ENCODE measurements at places on chromosomes 13 and 19.

- DNase-seq, result no peak
Observed at GRCh38 chr13:105763851-105764250, 771.6 kb downstream of the EFNB2 start.

GRCh38 chr13:38213314-38213713 lies 136.3 kb upstream of the UFM1 start:
- no peak for DNase-seq

GRCh38 chr13:48559638-48560320 lies 26.9 kb upstream of the RCBTB2 start:
- DNase-seq, result no peak

DNA sequence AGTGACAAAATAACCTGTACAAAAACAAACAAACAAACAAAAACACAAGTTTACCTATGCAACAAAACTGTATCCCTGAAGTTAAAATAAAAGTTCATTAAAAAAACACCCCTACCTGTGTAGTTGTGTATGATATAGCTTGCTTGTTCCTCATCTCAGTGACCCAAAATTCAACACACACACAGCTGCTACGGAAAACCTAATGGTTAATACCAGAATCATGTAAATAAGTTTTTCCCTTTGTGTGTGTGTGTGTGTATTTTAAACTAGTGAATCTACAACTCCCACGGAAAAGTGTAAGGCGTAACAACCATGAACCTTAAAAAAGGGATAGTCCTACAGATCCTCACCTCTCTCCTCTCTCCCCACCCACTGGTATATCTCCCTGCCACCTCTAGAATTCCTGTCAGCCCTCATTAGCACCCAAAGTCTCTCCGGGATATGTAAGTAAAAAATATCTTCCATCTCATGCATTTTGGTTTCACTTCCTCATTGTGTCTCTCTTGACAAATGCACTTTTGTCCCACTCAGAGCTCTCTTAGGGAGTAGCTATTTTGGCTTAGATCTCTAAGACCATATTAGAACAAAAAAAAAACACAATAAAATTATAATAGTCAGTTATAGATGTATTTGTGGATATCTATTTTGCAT lies 2236.5 kb downstream of the PCDH9 start:
- no peak for DNase-seq

DNA sequence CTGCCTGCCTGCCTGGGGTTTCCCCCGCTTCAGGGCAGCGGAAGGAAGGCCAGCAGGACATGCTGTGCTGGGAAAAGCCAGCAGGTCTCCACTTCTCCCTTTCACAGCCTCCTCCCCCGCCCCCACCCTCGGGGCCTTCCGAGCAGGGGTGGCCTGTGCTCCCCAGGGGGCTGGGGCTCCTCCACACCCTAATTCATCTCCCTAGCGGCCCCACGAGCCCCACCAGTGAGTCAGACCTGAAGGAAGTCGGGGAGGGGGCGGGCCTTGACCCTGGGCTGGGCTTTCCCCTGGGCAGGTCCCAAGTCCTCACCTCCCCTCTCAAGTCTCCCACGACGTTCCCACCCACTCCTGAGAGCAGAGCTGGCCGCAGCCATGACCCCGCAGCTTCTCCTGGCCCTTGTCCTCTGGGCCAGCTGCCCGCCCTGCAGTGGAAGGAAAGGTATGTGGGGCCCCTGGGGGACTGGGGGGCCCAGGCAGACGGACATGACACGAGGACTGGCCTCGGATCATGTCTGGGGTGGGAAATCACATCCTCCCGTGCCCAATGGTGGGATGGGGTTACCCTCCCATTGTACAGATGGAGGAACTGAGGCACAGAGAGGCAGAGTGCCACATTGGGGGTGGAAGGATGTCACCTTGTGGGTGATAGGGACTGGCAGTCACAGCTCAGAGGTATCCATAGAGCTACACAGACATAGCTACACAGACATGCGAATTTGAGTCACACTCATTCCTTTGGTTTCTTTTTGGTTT lies at the start of gene EBI3:
TSS of gene EBI3 (plus strand) at position 345 of the 753 bp plus-strand sequence. CDS start at position 373, 28 bp downstream.
- no peak for DNase-seq

GRCh38 chr13:93226623-93227279 lies at the start of gene GPC6:
GPC6 (plus strand) TSS chr13:93226807.
- DNase-seq, result no peak

GRCh38 chr19:40745402-40745780 lies 4.9 kb downstream of the ACTMAP start:
- DNase-seq, result no peak

GRCh38 chr19:32066056-32066455 lies 279.4 kb upstream of the ZNF507 start:
- DNase-seq, result no peak

DNA sequence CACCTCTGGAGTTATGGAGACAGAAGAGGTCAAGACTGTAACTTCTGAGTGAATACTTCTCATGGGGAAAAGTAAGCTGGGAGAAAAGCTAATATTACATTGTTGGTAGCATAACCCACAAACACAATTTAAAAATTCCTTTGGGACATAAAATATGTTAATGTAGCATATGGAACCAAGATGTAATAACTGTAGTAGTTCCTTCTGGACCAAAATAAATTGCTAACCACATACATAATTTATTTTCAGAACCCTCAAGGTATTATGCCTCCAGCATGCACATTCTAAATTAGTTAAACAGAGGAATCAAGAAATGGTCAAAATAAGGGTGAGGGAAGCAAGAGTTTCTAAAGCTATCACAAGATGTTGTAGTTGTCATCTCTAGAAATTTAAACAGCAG lies 4.8 kb upstream of the RNF17 start:
- DNase-seq, result no peak

- DNase-seq, result no peak
Observed at GRCh38 chr13:25541434-25542123, 169.8 kb downstream of the ATP8A2 start.

DNA sequence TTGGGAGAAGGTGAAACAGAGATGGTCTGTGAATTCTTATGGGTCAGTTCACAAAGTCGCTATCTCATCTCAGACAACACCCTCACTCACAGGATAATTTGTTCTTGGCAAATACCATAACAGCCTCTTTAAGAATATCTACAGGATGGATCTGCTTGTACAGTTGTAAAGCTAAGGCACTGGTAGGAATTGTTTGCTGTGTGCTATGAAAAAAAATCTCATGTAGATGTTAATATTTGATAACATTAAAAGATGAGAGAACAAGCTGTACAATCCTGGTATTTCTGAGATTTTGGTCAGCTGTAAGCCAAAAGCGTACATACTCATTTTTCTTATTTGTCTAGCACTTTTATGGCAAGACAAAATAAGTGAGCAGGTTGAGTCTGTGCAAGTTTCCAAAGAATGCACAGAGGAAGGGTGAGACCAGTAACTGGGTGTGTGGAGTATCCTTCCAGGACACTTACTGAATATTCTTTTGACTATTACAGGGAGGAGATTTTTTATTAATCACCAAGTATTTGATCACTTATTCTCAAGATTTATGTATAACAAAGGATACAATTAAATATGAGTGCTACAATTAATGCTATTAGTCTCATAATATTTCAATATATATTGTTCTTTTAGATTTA lies 814.5 kb upstream of the MIR17HG start:
- DNase-seq, result no peak

- DNase-seq, result no peak
Observed at GRCh38 chr13:49436890-49437289, 7.0 kb downstream of the CAB39L start.

- DNase-seq, result no peak
Observed at GRCh38 chr19:20318616-20319015, 151.6 kb downstream of the ZNF486 start.

GRCh38 chr19:53102756-53103233 lies 427 bp downstream of the ZNF160 start:
- no peak for DNase-seq

Measured in T-helper 1 cell (primary cell).